ENCODE measurements at places on chromosomes 11 and 22.

DNA sequence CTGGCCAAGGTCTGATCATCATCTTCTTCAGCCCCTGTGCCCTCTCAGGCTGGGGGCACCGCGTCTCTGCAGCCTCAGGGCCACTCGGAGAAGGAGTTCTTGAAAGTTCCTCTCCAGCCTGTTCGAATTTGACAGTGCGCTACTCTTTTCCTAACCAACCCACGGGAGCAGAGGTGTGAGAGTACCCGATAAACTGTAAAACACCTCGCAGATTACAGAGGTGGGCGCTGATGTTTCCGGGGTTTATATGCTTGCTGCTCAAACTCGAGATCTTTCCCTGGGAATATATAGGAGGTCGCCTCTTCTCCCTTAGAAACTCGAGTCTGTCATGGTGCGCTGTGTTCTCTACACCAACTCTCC, 515 bp downstream of the CTR9 start:
- DNase-seq = no peak

- no peak for DNase-seq
These were observed 59.6 kb downstream of the FLRT1 start for GRCh38 chr11:64095273-64095817.

DNA sequence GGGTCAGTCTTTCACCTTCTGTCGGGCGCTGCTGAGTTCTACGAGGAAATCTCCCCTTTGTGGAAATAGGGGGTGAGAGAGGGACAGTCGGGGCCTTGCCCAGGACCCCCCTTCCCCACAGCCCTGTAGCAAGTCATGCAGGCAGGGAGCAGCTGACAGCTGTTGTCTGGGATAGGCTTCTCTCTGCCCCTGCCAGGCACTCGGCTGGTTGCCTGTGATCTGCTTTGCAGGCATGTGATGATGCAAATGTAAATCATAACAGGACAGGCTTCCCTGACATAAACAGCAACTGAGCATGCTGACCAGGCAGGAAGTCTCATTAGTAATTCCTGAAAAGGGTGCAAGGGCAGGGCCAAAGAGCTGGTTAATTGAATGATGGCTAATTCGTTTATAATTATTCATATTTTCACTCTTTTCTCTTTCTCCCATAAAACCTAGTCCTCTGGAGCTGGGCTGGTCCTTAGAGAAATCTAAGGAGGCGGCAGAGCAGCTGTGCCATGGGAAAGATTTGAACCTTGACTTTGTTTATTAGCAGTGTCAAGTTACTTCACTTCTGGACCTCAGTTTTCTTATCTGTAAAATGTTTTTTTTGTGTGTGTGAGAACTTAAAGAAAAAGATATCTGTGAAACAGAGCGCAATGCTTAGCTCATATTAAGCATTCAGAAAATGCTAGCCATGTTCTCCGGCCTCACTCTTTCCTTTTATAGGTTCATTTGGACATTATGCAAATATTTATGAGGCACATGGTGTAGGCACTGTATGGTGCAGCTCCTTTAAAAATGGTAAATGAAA, 129.7 kb downstream of the LDLRAD3 start:
- peak; percentile 33 for DNase-seq

DNA sequence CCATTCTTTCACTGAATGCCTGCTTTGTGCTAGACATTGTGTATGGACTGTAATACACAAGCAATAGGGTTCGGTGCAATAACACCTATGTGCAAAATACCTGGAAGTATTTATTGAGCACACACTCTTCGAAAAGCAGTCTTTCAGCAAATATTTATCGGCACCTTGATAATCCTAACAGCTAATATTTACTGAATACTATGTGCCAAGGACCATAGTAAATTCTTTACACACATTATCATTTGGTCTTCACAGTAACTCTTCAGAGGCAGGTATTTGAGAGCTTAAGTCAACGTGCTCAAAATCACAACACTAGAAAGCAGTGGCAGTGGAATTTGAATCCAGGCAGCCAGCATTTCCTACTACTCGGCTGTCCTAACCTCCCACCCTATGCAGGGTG, 2.2 kb downstream of the B3GNT6 start:
- no peak for DNase-seq

- DNase-seq = no peak
These were observed 100.8 kb upstream of the OR9G4 start for GRCh38 chr11:56849250-56849649.

DNA sequence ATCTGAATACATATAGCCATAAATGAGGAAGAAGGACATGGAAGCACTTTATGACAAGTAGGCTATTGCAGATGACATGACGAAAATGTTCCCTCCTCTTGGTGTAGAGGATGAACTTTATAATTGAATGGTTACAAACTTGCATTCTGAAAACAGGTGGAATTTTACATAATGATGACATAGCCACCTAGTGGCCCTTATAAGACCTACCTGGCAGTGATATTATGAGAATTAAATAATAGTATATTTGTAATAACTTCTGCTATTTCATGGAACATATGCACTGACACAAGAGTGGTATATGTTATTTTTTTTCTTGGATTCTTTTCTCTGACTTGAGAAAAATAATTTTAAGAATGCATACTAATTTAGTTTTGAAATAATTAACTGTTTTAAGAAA, 22.9 kb downstream of the TRIM22 start:
- no peak for DNase-seq

GRCh38 chr11:2196970-2197770, 25.6 kb upstream of the TH start:
- peak; percentile 33 for DNase-seq

- DNase-seq = no peak
These were observed at the start of gene OR8K3 for GRCh38 chr11:56314844-56315243. OR8K3 (plus strand) TSS chr11:56315144; CDS start chr11:56318307, 3,163 bp downstream.

GRCh38 chr22:44291265-44291664, 21.5 kb downstream of the SHISAL1 start:
- DNase-seq = no peak

GRCh38 chr11:66579017-66579606, 10.7 kb upstream of the CTSF start:
- peak; percentile 26 for DNase-seq

DNA sequence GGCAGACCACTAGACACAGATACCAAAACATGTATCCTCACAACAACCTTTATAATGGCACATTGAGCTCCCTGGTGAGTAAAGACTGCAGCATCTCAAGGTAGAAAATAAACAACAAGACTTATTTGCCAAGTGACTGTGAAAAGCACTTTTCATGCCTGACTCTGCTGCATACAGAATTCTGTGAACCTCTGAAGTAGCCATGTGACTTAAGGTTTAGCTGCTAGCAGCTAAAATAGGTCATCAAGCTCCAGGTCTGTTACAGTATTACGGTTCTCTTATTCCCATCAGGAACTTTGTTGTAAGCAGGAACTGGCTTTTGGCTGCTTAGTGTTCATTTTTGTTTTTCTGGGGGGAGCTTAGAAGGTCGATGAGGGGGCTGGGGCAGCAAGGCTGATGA, 139.4 kb downstream of the PAX6 start:
- no peak for DNase-seq

GRCh38 chr22:27159716-27160295, 502.4 kb downstream of the MIAT start:
- DNase-seq = no peak

DNA sequence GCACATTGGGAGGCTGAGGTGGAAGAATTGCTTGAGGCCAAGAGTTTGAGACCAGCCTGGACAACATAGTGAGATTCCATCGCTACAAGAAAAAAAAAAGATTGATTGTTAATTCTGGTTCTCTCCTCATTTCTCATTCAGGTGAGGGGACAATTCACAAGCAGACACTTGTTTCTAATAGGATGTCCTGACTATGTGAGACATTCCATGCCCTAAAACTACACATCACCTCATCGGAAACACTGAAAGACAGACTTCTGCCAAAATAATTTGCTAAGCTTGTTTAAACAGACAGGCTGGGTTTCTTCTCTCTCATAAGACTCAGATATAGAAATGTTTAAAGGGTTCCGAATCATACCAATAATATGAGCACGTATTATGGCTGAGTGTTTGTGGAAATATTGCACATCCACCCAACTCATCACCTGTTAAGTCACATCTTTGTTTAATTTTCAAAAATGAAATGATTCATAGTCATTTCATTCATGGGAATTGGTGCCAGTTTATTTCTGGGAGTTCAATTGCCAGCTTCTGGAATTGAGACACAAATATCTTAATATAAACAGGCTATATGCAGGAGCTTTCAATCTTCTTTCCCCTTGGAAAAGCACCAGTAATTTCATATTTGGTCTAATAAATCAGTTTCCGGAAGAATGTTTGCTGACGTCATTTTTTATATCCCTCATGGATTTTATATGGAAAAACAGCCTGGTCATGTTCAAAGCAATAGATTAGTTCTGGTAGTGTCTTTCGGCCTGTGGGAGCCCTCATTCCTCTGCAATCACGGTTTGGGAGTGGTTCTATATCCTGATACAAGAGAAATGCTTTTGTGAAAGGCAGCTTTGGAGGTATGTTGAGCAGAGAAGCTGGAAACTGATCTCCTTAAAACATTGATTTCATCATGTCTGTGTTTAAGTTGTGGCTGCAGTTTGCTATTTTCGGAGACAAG, 87.0 kb downstream of the BDNF start:
- no peak for DNase-seq

- DNase-seq = no peak
These were observed 350.8 kb downstream of the TBC1D22A start for GRCh38 chr22:47112994-47113852.

- no peak for DNase-seq
These were observed 16.4 kb downstream of the MYEOV start for GRCh38 chr11:69310351-69310750.

GRCh38 chr11:24086921-24087320, 409.9 kb upstream of the LUZP2 start:
- DNase-seq = no peak

DNA sequence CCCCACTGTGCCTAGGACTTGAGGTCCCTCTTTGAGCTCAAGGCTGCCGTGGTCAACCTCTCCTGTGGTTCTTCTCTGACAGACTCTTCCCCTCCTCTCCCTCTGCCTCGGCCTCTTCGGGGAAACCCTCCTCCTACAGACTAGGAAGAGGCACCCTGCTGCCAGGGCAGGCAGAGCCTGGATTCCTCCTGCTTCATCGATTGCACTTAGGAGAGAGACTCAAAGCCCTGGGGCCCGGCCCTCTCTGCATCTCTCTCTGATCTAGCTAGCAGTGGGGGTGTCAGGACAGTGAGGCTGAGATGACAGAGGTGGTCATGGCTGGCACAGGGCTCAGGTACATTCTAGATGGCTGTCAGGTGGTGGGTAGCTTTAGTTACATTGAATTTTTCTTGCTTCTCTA, 63.6 kb upstream of the EMID1 start:
- no peak for DNase-seq

GRCh38 chr11:76810151-76810853, 27.1 kb downstream of the TSKU start:
- no peak for DNase-seq

DNA sequence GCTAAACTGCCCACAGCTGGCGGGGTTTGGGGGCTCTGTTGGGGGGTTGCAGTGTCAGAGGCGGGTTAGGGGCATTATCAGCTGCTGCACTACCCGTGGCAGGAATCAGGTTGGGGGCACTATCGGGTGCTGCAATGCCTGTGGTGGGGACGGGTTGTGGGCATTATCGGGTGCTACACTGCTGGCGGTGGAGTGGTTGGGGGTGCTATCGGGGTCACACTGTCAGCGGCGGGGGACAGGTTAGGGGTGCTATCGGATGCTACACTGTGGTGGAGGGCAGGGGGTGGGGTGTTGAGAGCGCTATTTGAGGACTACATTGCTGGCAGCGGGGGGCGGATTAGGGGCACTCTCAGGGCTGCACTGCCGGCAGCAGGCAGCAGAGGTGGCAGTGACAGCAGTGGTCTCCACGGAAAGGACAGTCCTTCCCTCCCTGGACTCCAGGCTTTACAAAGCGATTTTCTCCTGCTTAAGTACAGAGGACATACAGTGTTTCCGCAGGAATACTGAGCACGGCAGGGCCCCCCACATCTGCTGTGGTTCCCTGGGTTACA, 119.5 kb upstream of the VPREB1 start:
- no peak for DNase-seq

- DNase-seq = no peak
These were observed 39.0 kb upstream of the KIRREL3 start for GRCh38 chr11:127039591-127039990.

GRCh38 chr11:36109590-36109849, 165.7 kb downstream of the LDLRAD3 start:
- DNase-seq = no peak

DNA sequence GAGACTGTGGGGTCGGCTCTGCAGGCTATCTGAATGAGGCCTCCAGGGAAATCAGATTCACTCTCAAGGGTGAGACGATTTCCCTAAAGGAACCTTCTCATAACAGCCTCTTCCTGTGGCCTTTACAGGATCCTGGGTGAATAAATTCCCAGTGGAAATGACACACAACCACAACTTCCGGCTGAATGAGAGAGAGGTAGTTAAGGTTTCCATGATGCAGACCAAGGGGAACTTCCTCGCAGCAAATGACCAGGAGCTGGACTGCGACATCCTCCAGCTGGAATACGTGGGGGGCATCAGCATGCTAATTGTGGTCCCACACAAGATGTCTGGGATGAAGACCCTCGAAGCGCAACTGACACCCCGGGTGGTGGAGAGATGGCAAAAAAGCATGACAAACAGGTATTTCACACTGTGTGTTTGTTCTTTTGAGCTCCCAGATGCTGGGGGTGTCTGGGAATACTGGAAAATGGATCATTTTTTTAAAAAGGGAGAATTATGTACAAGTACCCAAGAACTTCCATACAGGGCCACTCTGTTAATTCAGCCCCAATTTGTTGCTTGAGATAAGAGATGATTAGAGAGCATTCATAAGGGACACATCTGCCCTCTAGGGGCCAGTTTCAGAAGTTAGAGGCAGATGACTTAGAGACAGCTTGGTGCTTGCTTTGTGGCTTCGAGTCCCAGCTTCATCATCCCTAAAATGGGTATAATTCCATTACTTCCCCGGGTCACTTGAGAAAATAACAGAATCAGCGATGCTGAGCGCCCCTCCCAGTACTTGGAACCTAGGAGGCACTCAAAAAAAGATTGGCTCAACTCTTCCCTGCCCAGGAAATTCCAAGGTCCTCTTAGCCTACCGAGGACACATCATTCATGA, 10.2 kb downstream of the SERPIND1 start:
- no peak for DNase-seq

GRCh38 chr11:71252770-71253730, 673 bp upstream of the SHANK2 start:
- no peak for DNase-seq

DNA sequence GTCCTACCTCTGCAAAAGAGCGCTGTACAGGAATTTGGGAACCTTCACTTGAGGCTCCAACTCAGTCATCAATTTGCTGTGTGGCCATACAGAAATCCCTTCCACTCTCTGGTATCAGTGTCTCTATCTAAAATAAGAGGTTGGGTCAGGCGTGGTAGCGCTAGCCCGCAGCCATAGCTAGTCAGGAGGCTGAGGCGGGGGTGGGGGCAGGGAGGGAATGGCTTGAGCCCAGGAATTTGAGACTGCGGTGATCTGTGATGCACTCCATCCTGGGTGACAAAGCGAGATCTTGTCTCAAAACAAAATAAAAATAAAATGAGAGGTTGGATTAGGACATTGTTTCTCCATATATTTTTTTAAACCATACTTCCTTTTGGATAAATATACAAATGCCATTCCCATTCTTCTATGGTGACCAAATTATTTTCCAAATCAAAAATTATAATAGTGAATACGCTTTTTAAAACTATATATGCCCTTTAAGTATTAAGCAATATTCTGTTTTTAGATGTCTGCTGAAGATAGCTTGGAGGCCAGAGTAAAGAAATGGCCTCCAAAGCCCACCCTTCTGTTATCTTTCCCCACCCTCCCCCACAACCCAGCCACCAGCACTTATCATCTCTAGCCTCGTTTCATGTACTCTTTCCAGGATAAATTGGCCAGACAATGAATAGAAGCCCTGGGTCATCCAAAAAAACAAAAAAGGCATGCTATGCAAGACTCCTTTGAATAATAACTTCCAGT, 87.2 kb downstream of the PLEKHA7 start:
- no peak for DNase-seq
